ENCODE measurements at places on chromosomes 1 and 21.
A peak's percentile ranks its signal among the peaks of the same experiment; 100 is the strongest.

GRCh38 chr1:150683914-150684313, 13.0 kb downstream of the GOLPH3L start:
- no peak for DNase-seq

DNA sequence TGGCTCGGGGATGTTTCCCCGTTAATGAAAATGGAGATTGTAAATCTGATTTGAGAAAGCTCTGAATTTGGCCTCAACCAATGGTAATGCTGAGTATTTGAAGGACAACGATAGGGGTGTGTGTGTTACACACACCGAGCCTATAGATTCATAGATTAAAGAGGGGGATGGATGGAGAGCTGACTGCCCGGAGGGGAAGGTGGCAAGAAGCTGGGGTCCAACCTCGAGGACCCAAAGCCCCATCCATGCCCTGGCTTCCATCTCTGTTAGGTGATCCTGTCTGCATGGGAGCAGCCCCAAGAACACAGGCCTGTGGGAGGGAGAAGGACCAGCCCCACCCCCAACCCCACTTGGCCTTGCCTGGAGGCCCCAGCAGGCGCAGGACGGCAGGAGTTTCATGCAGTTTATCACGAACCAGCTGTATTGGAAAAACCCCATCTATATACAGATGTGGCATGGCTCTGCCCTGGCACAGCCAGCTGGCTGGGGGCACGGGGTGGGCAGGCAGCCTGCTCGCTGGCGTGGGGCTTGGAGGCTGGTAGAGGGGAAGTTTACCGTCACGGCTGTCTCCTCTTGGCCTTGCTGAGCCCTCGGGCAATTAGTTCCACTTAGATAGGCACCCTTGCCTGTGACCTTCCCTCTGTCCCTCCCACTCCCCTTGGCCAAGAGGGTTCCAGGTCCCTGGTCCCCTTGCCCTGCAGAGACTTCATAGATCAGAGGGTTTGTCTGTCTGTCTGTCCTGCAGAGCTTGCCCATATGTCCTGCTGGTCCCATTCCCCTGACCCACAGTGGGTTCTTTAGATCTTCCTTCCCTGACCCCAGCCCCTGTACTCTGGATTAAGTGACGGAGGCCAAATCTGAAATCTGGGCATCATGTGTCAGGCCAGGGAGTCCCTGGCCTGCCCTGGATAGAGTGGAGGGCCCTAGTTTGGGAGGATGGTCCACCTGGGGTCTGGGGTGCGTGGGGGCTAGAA, 3.0 kb downstream of the HSPB7 start:
- peak; percentile 33 for DNase-seq

GRCh38 chr21:21897275-21897883, 899.2 kb downstream of the NCAM2 start:
- DNase-seq, result no peak

DNA sequence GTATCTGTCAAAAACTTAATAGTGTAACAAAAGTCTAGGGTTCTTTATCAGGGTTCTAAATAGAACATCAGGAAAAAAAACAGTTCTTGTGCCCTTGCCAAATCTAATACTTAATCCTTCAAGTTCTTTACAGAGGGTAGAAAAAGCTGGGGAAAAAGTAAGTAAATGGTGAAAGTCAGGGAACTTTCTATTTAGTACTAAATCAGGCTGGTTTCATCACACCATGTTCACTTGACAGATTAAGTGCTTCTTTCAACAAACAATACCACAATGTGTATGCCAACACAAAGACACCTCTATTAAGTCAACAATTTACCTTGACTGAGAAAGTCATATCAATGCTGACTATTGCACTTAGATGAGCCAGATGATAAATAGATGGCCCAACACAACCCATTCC, 9.7 kb downstream of the DBT start:
- no peak for DNase-seq

- DNase-seq, result peak; percentile 47
Measured at GRCh38 chr1:244865028-244865371, 657 bp upstream of the HNRNPU start.

DNA sequence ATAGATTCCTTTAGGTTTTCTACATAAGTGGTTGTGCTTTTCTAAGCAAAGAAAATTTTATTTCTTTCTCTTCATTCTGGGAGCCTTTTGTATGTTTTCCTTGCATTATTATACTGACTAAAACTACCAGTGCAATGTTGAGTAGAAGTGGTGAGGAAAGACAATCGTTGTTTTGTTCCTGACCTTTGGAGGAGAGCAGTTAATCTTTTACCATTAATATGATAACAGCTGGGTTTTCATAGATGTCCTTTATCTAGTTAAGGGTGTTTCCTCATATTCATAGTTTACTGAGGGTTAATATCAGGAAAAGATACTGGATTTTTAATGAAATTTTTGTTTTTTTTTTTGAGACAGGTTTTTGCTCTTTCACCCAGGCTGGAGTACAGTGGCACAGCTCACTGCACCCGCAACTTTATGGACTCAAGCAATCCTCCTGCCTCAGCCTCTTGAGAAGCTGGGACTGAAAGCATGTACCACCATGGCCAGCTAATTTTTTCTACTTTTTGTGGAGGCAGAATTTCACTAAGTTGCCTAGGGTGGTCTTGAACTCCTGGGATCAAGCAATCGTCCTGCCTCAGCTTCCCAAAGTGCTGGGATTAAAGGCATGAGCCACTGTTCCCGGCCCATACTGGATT, 9.0 kb upstream of the KCTD3 start:
- DNase-seq, result no peak

- peak; percentile 31 for DNase-seq
Measured at GRCh38 chr1:22846458-22846857, 126.2 kb downstream of the LACTBL1 start.

DNA sequence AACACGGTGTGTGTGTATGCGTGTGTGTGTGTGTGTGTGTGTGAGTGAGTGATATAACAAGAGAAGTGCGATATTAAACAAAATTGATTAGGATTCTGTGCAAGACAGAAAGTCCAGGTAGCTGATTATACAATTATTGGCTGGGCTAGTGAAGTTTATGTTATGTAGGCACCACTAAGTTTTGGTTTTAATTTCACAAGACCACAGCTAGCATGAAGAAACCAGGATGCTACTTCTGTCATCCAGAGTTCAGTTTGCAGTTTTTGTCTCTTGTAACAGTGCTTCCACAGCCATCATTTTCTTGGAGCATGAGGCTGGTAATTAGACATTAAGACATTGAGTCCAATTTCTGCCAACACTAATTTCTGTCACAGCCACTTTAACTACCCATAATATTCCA, 1590.2 kb upstream of the B3GALT2 start:
- no peak for DNase-seq

DNA sequence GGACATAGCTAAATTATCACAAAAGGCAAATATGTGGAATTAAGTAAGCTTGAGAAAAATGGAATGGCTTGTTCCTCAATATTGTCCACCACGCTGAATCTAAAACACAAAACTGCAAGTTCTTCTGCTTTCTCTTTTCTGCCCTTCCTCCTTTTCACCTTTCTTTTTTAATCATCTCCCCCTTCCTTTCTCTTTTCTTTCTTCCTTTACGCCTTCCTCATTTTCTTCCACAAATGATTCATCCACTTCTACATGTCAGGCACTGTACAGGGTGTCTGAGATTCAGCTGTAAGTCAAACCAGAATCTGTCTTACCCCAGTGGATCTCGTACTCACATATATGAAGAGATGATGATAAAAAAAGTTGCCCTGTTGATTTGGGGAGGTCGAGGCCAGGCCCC, 1182.5 kb downstream of the MRPL39 start:
- DNase-seq, result no peak

- DNase-seq, result no peak
Measured at GRCh38 chr1:155934936-155935590, 850 bp upstream of the KHDC4 start.

DNA sequence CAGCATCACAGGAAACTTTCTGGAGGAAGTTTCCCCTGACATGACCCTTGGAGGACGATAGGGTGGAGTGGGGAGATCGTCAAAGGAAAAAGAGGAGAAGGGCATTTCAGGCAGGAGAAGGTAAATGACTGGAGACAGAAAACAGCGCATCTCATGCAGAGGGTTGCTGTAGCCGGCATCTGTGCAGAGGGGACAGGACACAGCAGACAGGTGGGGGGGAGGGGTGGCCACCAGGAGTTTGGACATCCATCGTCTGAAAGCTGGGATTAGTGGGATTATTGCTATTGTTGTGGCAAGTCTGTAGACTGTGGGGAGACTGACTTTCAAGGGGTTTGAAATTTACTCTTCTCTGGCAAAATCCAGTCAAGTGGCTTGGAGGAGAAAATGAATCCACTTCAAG, 463.9 kb downstream of the OMA1 start:
- DNase-seq, result no peak

GRCh38 chr1:2301607-2302291, 73.6 kb downstream of the SKI start:
- DNase-seq, result peak; percentile 52

GRCh38 chr1:118927427-118928187, 60.5 kb downstream of the TBX15 start:
- DNase-seq, result no peak

DNA sequence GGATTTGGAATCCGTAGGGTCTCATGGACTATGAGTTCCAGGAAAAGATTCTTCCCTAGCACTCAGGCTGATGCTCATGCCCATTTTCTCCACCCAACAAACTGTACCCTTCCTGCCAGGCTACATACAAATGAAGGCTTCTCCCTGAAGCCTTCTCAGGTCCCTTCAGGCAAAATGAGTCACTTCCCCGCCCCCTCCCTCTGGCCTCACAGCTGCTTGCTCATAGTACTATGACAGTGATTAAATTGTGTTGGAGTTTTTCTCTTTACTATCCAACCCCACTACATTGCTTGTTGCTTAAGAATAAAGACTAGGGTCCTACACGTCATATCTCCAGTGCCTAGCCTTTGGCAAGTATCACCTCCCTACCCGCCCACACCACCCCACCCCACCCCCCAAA, 207.6 kb upstream of the NFIA start:
- peak; percentile 55 for DNase-seq

DNA sequence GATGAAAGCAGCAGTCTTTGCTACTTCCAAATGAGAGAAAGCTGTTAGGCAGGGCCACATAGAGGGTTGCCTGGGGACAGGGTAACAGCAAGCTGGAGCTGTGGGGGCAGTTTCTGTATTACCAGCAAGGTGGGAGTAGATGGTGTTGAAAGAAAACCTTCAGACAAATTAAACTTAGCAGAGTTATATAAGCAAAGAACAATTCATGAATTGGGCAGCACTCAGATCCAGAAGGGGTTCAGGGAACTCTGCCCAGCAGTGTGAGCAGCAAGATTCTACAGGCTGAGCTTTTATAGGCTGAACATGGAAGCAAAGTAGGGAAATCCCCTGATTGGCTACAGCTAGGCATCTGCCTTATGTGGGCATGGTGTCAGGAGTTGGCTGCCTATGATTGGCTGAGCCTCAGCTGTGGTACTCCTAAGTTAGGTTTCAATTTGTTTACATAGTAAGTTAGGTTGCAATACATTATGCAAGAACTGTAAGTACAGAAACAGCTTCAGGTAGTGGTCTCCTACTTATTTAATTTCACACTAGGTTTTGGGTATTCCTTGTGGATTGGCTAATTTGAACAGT, 64.1 kb upstream of the TMPRSS2 start:
- no peak for DNase-seq

DNA sequence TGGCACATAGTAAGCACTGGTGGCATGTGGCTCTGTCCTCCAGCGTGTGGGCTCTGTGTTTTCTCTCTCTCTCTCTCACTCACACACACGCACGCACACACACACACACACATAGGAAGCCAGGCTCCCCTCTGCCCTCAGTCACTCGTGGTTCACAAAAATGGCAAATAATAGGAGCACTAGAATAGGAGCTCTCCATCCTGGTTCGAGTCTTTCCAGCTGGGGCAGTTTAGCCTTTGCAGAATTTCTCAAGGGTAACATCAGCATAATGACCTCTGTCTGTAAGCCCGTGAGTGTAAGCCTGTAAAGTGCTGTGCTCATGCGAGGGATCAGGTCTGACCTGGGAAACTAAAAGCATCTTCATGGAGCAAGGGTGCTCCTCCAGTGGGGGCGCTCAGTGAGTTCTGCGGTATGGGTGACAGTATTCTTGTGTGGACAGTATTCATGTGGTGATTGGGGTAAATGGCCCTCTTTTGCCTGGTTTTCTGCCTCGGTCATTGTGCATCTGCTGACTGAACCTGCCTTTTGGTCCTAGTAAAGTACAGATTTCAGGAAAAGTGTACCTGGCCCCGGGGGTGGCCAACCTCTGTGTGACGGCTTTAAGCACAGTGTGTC, 842 bp upstream of the ZC3H12A start:
- DNase-seq, result peak; percentile 61

DNA sequence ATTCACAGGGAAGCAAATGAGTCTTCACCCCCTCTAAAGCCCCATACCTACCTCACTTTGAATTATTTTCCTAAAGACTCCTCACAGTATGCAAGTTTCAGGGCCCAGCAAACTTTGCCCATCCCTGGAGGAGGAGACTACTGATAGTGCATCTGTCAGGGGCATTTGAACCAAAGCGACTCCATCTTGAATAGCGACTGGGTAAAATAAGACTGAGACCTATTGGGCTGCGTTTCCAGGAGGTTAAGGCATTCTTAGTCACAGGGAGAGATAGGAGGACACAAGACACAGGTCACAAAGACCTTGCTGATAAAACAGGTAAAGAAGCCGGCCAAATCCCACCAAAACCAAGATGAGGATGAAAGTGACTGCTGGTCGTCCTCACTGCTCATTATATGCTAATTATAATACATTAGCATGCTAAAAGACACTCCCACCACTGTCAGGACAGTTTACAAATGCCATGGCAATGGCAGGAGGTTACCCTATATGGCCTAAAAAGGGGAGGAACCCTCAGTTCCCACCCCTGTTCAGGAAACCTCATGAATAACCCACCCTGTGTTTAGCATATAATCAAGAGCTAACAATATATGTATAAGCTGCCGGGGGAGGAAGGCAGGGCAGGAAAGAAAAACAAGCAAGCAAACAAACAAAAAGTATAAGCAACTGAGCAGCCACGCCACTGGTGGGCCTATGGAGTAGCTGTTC, 3.3 kb upstream of the PKNOX1 start:
- no peak for DNase-seq

DNA sequence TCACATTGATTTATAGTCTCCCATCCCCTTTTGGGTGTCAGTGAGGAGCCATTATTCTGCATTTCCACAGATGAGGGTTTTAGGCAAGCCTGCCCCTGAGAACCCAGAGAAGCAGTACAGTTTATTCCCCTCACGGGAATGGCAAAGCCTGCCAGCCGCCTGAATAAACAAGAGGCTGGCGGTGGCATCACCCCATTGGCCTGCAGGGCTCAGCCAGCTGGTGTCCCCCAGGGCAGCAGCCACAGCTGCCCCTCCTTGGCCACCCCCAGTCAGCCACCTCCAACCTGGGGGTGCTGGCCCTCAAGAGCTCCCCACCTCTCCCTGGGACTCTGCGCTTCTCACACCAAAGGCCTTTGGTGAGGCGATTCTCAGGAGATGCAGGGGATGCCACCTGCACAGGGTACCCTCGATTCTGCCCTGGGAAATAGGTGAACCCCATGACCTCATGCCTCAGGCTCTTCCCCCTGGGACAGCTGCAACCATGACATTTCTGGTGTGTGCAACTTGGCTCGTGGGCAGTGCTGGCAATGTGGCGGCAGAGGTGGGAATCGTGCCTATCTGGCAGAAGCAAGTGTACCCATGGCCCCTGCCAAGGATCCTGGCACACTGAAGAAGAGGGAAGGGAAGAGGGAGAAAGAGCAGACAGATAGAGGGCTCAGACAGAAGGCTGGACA, 14.0 kb downstream of the OLFML2B start:
- no peak for DNase-seq

GRCh38 chr1:239536165-239536849, 149.9 kb downstream of the CHRM3 start:
- no peak for DNase-seq
